NB4 (cell line): ENCODE measurements at places on chromosomes 4 and X.

GRCh38 chrX:150694738-150695410 lies 1.7 kb downstream of the MTMR1 start:
- peak; percentile 71 for DNase-seq

GRCh38 chr4:3526456-3526855 lies 5.8 kb downstream of the LRPAP1 start:
- no peak for DNase-seq

DNA sequence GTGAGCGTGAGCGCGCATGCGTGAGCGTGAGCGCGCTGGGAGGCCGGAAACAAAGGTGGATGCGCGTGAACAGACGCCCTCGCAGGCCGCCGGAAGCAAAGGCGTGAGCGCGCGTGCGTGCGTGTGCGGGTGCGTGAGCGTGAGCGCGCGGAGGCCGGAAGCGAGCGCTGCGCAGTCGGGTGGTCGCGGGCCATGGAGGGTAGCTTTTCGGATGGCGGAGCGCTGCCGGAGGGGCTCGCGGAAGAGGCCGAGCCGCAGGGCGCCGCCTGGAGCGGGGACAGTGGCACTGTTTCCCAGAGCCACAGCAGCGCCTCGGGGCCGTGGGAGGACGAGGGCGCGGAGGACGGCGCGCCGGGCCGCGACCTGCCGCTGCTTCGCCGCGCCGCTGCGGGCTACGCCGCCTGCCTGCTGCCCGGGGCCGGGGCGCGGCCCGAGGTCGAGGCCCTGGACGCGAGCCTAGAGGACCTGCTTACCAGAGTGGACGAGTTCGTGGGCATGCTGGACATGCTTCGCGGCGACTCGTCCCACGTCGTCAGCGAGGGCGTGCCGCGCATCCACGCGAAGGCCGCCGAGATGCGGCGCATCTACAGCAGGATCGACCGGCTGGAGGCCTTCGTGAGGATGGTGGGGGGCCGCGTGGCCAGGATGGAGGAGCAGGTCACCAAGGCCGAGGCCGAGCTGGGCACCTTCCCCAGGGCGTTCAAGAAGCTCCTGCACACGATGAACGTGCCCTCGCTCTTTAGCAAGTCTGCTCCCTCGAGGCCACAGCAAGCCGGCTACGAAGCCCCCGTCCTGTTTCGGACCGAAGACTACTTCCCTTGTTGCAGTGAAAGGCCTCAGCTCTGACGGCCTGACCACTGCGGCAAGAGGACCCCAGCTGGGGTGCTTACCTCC lies at the start of gene BLOC1S4:
TSS of gene BLOC1S4 (plus strand) at position 157 of the 894 bp plus-strand sequence. CDS start at position 193, 36 bp downstream.
- peak; percentile 98 for DNase-seq

DNA sequence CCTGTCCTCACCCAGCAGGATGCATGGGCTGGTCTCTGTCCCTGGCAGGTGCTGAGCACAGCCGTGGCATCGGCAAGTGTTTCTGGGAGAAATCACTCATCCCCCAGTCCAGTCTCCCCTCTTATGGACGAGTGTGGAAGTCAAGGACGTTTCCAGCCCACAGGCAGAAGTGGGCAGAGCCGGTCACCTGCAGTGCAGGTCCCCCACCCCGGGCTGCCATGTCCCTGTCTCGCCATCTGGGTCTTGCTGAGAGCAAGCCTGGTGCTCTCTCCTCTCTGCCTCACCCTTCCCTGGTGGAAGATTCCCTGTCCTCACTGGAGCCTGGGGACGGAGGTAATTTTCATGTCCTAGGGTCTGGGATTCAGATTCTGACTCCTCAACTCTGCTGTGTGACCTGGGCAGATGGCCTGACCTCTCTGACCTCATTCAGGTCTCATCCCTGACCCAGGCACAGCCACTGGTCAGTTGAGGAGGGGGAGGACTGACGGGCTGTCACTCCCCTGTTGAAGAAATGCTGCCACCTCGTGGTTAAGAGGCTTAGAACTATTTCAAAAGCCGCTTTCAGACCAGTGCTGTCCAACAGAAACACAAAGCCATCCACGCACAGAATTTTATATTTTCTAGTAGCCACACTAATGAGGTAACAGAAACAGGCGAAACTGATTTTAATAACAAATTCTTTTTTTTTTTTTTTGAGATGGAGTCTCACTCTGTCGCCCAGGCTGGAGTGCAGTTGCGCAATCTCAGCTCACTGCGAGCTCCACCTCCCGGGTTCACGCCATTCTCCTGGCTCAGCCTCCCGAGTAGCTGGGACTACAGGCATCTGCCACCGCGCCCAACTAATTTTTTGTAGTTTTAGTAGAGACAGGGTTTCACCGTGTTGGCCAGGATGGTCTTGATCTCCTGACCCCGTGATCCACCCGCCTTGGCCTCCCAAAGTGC lies 1.8 kb downstream of the CPZ start:
- peak; percentile 76 for DNase-seq

DNA sequence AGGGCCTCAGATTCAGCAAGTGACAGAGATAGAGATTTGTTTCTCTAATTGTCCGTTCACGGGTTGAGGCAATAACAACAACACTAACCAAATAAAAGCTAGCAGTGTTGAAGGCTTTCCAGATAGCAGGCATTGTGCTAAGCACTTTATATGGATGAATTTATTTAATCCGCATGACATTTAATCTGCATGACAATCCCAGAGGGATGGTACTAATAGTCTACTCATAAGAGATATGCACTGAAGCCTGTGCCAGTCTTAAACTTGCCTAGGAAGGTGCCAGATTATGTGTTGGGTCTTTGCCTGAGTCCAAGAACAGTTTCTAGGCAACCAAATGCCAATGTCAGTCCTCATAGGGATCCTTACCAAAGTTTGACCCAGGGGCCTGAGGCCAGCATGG lies 37.7 kb upstream of the FAT1 start:
- DNase-seq, result no peak

DNA sequence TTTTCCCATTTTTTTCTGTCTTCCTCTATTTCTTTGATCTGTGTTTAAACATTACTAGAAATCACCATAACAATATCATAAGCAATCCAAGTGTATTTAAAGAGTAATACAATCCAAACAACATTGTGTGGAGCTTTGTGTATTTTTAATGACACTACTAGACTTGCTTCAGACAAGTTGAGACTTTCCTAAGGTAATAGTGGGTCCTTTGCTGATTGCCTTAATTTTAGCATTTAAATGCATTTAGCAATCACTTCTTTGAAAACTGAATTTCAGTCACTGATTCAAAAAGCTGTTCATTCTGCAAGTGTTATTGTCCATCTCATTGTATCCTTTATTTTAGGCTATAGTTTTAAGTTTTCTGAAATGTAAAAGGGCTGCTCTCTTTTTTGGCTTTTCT lies 804.8 kb downstream of the ADGRL3 start:
- DNase-seq, result no peak

GRCh38 chr4:99379571-99379970 lies 27.0 kb upstream of the ADH1C start:
- DNase-seq, result no peak

- no peak for DNase-seq
These were observed 13.1 kb downstream of the NEUROG2 start for GRCh38 chr4:112502871-112503270.

DNA sequence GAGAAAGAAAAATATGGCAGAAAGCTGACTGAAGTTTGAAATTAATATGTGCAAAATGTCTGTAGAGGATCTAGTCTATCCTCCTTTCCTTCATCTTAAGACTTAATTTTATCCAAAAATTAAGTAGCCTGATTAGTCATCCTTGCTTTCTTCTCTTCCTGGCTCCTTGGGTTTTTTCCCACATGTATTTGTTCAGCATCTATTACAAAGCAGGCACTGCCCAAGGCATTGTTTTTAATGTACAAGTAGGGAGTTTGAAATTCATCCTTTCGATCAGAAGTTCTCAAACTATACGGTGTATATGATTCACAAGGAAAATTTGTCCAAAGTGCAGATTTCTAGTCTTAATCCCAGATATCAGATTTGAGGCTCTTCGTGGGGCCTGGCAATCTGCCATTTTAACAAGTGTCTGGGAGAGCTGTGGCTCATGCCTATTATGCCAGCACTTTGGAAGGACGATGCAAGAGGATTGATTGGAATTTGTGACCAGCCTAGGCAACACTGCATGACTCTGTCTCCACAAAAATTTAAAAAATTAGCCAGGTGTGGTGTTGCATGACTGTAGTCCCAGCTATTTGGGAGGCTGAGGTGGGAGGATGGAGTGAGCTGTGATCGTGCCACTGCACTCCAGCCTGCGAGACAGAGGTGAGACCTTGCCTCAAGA lies 19.4 kb upstream of the YTHDC1 start:
- DNase-seq, result no peak

DNA sequence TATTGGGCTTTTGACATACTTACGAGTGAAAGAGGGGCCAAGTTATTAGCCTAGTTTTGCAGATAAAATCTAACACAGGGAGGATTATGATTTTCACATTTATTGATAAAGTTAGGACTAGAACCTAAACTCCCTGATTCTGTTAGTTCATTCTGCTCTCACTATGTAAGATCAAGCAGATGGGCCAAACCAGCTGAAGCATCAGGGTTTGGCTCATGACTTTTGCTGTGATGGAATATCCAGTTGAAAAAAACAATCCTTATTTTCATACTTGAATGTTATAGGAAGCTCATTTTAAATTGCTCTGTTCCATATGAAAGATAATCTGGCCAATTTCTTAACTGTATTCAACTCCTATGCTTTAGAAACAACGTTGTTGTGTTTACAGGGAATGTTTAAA lies 21.2 kb downstream of the SPRY1 start:
- no peak for DNase-seq

DNA sequence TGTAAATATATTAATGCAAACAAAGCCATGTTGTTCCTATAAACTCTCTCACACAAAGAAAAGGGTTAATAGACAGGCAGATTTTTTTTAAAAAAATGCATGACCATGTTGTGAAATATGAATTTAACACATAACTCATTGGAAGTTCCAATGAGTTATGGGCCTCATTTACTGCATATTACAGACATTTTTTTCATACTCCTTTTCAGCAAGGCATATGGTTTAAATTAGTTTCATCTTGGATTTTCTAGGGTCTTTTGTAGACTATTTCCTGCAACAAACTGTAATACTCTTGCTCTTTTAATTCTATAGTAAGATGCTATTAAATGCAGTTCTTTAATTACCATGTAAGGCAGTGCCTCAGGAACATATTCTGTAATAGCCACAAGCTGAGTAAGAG lies 323.1 kb downstream of the GBA3 start:
- no peak for DNase-seq

- no peak for DNase-seq
These were observed 72.1 kb downstream of the ARHGEF38 start for GRCh38 chr4:105624530-105624929.

DNA sequence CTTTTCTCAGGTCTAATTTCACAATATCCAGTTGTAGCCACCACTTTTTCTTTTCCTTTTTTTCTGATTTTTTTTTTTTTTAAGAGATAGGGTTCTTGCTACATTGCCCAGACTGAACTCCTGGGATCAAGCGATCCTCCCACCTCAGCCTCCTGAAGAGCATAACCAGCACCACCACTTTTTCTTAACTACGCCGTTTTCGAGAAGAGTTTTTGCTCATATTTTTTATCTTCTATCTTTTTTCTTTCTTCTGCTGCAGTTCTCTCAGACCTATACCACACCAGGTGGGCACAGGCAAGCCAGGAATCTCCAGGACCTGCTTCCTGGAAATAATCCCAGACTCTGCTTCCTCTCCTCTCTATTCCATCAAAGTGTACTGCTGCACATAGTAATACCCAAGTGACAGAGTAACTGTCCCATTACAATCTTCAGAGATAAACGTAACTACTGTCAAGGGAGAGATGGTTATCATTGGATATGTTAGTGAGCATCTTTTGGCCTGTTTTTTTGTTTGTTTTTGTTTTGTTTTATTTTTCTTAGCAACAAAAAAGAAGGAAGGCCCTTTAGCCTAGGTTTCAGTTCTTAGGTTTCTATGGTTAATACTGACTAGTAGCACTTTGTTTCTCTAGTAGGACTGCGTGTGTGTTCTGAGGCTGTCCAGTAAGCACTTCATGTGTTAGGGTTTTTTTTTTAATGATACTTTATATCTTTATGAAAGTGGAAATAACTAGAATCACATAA lies 59.2 kb upstream of the TXK start:
- no peak for DNase-seq

GRCh38 chr4:81651243-81651899 lies 179.7 kb upstream of the RASGEF1B start:
- no peak for DNase-seq

- DNase-seq, result no peak
These were observed 64.9 kb downstream of the SORCS2 start for GRCh38 chr4:7256984-7257810.

- no peak for DNase-seq
These were observed 161.4 kb upstream of the GIMD1 start for GRCh38 chr4:106530024-106530361.
